ENCODE measurements at places on chromosomes 7 and 10.

DNA sequence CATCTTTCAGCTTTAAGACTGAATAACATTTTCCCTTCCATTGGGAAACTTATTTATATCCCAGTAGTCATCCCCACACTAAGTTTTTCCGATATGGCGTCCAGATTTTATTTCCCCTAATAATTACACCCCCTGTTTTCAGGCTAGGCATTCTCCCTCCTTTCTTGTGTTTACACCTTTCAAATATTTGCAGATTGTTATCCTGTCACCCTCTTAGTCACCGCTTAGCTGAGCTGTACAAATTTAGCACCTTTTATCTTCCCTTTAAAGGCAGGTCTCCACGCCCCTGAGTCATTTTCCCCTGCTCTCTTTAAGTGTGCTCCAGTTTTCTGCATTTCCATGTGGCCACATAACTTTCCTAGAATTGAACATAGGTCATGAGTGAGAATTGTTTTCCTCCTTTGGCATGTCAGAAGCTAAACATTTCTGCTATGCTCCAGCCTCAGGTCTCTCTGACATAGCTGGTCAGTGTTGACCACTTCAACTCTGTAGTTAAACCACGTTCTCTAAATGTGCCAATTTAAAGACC is 47.4 kb downstream of the LRRC4 start:
- DNase-seq: no peak

GRCh38 chr7:117269417-117269816 is 53.4 kb downstream of the WNT2 start:
- no peak for DNase-seq

DNA sequence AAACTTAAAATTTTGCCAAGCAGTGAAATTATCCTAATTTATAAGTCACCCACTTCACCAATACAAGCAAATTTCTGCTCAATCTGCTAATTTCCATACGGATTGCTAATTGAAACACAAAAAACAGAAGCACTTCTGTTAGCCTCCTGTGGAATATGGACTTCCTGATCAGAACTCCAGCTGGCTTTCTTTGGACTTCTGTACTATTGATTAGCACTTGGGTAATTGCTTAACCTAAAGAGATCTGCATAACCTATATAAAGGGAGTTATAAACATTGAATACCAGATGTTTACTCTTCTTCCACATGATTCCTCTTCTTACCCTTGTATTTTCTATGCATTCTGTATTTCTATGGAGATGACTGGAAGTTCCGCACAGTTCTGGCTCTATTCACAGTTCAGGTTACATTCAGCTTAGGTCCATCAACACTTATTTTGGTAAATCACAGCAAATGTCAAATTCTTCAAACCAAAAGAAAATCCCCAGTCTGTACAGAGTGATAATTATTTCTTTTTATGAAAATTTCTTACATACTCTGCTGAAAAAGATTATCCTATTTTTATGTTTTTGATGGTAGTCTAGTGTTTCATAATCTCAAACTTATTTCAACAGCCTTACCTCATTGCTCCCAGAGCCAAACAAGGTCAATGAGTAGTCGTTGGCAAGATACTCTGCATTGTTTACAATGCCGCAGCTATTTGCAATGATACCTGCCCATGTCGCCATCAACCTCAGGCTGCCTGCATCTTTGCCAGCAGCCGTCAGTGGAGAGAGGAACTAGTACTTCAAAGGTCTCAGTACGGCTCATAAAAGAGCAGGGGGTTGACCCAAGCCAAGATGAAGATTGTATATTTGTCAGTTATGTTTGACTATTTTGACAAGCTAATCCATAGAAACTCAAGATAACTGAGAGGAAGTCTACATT is 225.6 kb downstream of the AHR start:
- DNase-seq: no peak

DNA sequence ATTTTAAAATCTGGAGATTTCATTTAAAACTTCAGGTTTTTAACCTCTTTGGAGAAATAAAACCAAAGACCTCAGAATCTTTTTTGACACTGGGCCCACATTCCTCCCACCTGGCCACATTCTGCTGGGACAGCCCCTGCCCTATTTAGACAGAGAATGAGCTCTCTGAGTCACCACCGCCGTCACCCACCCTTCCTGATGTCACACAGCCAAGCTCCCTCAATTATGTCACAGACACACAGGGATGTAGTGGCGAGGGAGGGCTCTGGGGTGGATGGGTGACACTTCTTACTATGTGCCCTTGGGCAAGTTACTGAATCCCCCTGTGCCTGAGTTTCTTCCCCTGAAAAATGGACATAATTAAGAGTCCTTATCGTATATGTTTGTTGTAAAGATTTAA is 162.6 kb downstream of the RAB11FIP2 start:
- no peak for DNase-seq

GRCh38 chr7:112306903-112307302 is 100.4 kb downstream of the ZNF277 start:
- DNase-seq: no peak

- no peak for DNase-seq
Observed at GRCh38 chr10:114060456-114060855, 16.8 kb downstream of the ADRB1 start.

- no peak for DNase-seq
Observed at GRCh38 chr10:27531336-27531847, 27.3 kb downstream of the RAB18 start.

GRCh38 chr7:152516216-152516615 is 80.4 kb upstream of the KMT2C start:
- DNase-seq: no peak

- DNase-seq: no peak
Observed at GRCh38 chr10:132758865-132759264, 27.1 kb downstream of the NKX6-2 start.

DNA sequence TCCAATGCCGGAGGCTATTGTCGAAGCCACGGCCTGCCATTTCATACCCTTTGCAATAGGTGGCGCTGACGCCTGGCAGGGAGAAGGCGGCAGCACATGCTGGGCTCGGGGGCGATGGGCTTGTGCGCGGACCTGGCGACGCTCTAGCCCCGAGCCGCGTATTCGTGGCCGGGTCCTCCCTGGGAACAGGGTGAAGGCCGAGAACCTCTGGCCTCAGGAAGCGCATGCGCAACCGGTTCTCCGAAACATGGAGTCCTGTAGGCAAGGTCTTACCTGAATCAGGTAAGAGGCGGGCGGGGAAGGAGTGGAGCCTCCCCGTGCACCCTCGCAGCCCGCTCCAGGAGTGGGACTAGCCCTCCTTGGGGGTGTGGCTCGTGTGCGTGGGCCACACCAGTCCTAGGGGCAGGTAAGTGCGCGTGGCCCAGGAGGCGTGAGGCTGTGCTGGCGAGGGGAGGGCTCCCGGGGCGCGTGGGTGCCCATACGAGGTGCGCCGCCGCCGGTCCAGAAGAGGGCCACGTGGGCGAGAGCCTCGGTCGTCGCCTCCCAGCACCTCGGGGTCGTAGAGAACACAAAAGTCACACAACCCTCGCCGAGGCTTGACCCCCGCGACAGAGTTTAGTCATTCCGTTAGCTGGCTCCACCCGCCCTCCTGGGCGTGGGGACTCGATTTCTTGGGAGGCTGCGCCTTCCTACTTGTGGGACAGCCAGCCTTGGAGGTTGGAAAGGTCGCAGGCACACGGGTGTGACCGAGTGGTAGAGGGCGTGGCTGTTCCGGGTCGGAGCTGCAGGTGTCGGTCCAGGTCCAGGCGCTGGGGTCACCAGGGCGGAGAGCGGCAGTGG is 5.6 kb upstream of the MEST start:
- DNase-seq: peak; percentile 74

DNA sequence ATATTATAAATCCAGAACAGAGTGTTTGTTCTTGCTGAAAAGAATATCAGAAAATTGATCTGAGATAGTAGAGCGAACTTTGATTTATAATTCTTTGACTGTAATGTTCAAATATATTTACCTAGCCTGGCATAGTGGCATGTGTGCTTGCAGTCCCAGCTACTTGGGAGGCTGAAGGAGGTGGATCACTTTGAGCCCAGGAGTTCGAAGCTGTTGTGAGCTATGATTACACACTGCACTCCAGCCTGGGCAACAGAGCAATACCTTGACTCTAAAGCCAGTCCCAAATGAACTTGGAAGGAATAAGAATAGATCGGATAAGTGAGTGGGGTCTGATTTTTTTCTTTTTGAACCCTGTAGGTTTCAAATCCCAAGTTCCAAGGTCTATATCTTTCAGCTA is 23.5 kb downstream of the GNG11 start:
- DNase-seq: no peak

DNA sequence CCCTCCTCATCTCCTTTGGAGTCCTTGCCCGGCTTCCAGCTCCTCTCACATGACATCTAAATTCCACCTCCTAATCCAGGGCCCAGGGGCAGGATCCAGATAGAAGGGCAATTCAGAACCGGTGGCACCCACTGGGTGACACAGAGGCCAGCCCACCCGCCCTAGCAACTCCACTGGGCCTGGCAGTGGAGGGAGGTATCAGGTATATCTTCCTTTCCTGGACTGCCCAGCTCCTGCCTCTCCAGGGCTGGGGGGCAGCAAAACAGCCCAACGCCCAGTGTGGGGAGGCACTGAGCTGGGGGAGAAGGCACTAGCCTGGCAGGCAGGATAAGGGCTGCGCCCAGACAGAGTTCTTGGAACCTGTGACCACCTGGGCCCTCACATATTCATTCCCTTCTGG is 10.4 kb upstream of the TRIM8 start:
- no peak for DNase-seq

- DNase-seq: no peak
Observed at GRCh38 chr10:46091080-46091827, 45.2 kb upstream of the MSMB start.

- DNase-seq: no peak
Observed at GRCh38 chr7:105743351-105744090, 132.9 kb downstream of the ATXN7L1 start.

DNA sequence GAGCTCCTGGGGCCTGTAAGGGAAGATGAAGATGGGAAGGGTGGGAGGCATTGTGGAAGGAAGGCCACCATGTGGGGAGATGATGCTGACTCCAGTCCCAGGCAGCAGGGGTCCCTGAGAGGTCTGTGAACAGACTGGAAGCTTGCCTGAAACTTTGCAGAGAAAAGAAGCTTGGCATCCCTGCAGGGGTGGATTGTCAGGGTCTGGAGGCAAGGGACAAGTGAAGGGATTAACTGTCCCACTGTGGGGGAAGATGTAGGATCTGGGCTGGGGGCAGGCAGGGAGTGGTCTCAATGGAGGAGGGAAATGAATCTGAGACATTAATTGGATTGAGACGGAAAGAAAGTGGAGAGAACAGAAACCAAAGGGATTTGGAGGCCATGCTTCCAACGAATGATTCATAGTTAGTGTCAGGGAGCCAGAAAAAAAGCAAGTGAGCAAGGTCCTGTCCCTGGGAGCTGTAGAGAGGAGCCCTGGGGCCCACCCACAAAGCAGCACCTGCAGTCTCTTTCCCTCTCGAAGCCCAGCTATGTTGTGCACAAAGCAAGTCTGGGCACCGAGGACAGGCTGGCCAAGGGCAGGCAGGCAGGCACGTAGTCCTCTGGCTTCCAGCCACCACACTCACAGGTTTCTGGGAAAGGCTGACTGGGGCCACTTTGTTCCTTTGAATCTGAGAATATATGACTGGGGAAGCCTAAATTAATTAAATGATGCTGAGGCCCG is 4.7 kb upstream of the SLC18A3 start:
- DNase-seq: no peak

DNA sequence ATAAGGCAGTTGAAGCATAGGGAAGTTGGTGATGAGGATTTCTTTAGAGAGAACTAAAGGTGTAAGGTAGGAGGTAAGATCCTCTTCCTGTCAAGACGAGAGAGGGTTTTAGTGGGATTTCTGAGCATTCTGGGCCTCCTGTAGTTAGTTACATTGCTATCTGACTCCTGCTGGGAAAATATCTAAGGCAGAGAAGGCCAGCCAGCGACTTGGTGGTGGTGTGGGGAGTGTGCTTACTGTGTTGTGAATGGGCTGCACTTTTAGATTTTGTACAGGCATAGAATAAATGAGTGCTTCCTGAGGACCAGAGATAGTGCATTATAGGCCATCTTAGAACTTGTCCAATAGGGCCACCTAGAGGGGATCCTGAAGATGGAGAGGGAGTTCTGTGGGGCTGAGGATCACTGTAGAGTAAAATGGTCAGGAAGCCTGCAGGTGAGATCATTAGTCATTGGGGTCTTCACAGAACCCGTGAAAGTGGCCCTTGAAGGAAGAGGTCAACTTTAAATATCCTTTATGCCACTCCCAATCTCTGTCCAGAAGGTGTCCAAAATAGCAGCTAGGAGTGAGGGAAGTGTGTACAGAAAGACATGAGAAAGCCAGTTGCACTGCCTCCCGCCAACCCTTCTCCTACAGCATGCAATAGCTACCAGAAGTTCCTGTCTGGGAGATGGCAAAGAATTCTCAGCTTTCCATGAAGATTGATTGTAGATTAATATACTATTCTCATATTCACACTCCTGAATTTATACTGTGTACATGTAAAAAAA is 266.6 kb downstream of the POLR1F start:
- DNase-seq: no peak

Data from naive thymus-derived CD8-positive, alpha-beta T cell (primary cell).